ENCODE measurements at places on chromosomes 6 and 20. TPM values are rescaled to one million over a fixed set of nuclear protein-coding genes. Genes with fewer than 3 reads are reported as not detected.

The TJAP1 gene
- total RNA-seq = 11.8 TPM

The TSPO2 gene
- total RNA-seq = 0.79 TPM

The SCRT2 gene
- not detected for total RNA-seq

The GDAP1L1 gene
- 0.20 TPM for total RNA-seq

The EEF1A2 gene
- total RNA-seq = 38.5 TPM

The HUS1B gene
- total RNA-seq = 1.1 TPM

The BFSP1 gene
- total RNA-seq = 1.3 TPM

The EYA2 gene
- 0.59 TPM for total RNA-seq
